Hematopoietic multipotent progenitor cell treated with erythropoietin and hydrocortisone succinate and interleukin-3 and kit ligand, for 15 days (in vitro differentiated cells): ENCODE measurements at places on chromosomes 4 and X.
A peak's percentile ranks its signal among the peaks of the same experiment; 100 is the strongest.

- DNase-seq: peak; percentile 35
Observed at GRCh38 chr4:159455675-159456237, 352.9 kb downstream of the RAPGEF2 start.

GRCh38 chr4:18292411-18292810, 270.9 kb upstream of the LCORL start:
- no peak for DNase-seq

DNA sequence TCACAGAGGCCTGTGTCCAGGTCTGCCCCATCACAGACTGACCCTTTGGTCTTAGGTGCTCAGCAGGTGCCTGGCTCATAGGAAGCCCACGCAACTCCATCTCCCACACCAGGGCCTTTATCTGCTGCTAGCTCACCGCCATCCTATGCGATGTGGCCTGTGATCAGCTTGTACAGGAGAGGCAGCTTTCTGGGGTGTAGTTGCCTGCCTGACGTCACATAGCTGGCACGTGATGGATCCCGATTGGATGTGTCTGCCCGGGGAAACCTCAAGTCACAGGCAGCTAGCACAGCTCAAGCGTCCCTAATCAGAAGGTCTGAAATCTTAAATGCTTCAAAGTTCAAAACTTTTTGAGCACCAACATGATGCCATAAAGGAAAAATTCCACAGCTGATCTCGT, 41.2 kb upstream of the CLDN34 start:
- no peak for DNase-seq

GRCh38 chrX:97633798-97634197, 750.1 kb downstream of the RPA4 start:
- DNase-seq: no peak

- DNase-seq: no peak
Observed at GRCh38 chr4:5974321-5974720, 43.9 kb downstream of the C4orf50 start.

- DNase-seq: no peak
Observed at GRCh38 chrX:49748211-49748956, 52.6 kb upstream of the PAGE1 start.

DNA sequence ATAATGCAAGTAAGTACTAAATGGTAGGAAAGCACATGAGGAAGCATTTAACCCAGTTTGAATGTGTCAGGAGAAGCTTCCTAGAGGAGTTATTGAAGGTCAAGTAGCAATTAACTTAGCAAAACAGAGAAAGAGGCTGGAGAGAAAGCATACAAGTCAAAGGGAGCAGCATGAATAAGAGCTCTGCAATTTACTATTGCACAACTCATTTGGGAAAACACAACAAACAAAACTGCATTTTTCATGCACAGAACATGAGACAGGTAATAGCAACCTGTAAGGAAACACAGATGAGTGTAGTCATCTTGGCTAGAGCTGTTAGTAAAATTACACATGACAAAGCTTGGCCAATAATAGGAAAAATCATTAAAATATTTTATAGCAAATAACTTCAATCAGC, 538.1 kb downstream of the PPP4R3C start:
- DNase-seq: no peak

DNA sequence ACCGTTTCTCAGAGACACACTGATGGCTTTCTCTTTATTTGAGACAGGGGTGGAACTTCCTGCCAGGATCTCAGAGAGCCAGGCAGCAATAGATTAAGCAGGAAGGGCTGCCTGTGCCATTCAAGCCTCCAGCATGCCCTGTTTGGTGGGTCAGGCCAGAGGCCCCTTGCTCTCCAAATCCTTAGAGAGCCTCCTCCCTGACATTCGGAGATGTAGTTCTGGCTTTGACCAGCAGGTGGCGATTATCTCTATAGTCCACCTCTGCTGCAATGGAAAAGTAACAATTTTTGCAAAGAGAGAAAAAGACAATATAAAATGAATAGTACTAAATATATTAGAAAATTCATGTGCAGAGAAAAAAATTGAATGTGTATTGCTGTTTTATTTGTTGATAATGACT, 93.9 kb downstream of the NXF2B start:
- peak; percentile 54 for DNase-seq

- no peak for DNase-seq
Observed at GRCh38 chr4:185311113-185311888, 84.4 kb downstream of the LRP2BP start.
